ENCODE measurements at places on chromosomes 5 and 9.

- peak; percentile 83 for DNase-seq
Measured at GRCh38 chr5:172115541-172115982, 72.5 kb downstream of the STK10 start.

GRCh38 chr5:1298723-1299510, 4.0 kb upstream of the TERT start:
- DNase-seq: peak; percentile 85

DNA sequence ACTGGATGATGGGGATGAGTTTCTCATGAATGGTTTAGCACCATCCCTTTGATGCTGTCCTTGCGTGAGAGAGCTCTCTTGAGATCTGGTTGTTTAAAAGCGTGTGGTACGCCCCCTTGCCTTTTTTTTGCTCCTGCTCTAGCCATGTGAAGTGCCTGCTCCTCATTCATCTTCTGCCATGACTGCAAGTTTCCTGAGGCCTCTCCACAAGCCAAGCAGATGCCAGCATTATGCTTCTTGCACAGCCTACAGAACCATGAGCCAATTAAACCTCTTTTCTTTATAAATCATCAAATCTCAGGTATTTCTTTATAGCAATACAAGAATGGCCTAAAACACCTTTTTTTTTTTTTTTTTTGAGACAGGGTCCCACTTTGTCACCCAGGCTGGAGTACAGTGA, 32.8 kb downstream of the FNIP1 start:
- DNase-seq: no peak

DNA sequence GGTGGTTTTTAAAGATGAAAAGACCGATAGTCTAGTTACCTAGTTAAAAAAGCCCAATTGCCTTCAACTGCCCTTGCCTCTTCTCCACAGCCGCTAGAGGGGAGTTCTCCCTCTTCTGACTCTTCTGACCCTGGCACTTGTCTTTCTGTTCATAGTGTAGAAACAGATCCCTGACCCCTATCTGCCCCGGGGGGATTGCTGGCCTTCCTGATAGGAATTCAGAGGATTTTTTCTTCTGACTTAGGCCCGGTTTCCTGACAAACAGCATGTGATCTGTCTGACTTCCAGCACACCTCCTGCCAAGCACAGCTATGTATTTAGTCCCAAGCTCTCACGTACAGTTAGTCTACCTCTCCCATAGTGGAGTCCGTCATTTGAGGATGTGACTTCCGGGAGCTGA, 5.0 kb upstream of the TMEM268 start:
- DNase-seq: no peak

DNA sequence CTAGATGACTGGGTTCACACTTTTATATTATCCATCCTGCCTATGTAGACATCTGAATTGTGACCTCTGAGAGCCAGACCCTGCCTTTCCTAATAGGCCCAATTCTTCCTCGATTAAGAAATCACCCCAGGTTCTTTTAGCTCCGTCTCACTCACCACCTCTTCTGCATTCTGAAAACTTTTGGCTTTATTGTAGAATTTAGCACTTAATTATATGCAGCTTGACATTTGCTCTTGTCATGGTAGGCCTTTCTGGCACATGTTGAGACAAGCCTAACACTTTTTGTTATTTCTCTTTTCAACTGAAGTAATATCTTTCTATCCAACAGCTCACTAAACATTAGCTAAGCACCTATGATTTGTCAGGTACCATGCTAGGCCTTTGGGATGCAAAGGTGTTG, 163.3 kb downstream of the INSYN2B start:
- DNase-seq: no peak

DNA sequence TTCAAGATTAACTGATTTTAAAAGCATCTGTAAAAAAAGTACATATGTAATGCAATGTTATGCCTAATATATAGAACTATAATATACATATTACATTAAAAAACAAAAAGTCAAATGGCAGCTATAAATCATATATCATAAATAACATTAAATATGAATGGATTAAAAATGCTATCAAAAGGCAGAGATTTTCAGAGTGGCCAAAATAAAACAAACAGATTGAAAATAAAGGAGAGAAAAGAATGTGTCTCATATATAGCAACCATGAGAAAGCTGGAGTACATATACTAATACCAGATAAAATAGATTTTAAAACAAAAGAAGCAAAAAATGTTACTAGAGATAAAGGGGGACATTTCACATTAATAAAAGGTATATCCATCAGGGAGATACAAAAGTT, 38.5 kb downstream of the S1PR3 start:
- no peak for DNase-seq

DNA sequence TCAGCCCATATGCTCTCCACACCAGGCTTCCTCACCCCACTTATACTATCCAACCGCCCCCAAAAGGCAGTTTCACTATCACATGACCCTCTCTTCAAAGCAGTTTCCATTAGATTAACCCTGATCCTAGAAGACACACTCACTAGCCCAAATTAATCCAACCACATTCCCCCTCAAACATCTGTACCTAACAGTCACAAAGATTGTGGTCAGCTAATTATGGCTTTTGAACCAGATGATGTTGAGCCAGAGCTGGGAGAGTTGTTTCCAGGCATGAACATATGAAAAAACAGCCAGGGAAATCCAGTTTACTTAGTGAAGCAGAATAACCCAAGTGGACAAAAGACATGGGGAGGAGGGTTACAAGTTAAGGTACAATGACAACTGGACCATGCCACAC, 131.2 kb downstream of the SPOCK1 start:
- no peak for DNase-seq

- no peak for DNase-seq
Measured at GRCh38 chr5:173429489-173430150, 101.4 kb upstream of the STC2 start.

GRCh38 chr9:133967024-133967741, 24.9 kb downstream of the VAV2 start:
- no peak for DNase-seq

- no peak for DNase-seq
Measured at GRCh38 chr5:179729727-179730126, 2.9 kb upstream of the MAML1 start.

GRCh38 chr5:142114687-142115086, 6.1 kb downstream of the NDFIP1 start:
- no peak for DNase-seq

- no peak for DNase-seq
Measured at GRCh38 chr5:10836986-10837385, 76.0 kb upstream of the DAP start.

DNA sequence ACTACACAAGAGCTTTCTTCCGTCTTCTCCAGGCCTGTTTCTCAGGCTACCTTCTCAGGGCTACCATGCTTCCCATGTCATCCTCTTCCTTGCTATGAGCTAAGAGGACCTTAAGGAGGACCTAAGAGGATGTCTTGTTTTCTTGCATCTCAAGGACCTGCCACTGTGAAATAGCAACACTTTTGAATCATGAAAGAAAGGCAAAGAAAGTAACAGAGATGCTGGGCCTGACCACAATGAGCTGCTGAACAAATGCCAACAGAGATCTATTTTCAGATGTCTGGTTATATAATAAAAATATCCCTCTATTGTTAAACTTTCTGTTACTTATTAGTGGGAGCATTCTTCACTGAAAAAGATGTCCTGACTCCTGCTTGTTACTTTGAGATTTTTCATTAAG, 36.7 kb upstream of the ANXA1 start:
- DNase-seq: no peak

GRCh38 chr9:110874963-110875674, 163.2 kb downstream of the LPAR1 start:
- peak; percentile 89 for DNase-seq

- no peak for DNase-seq
Measured at GRCh38 chr5:156685481-156685880, 164.6 kb upstream of the PPP1R2B start.

Measured in NB4 (cell line).